ENCODE measurements at places on chromosomes 12 and 14.

DNA sequence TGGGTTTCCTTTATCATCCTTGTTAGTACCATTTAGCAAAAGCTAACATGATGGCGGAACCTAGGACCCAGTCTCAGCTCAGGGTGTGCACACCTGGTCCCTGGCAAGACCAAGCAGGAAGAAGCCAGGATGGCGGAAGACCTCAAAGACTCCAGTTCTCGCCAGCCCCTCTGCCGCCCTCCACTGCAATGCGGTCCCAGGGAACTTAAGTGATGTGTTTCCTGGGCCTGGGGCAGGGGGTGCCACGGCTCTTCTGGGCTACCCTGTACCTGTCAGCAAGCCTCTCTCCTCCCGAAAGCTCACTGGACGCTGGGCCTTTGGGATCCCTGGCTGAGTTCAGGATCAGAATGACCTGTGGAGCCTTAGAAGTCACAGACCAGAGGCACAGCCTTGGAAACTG lies 71.3 kb downstream of the FBXL14 start:
- DNase-seq: no peak

DNA sequence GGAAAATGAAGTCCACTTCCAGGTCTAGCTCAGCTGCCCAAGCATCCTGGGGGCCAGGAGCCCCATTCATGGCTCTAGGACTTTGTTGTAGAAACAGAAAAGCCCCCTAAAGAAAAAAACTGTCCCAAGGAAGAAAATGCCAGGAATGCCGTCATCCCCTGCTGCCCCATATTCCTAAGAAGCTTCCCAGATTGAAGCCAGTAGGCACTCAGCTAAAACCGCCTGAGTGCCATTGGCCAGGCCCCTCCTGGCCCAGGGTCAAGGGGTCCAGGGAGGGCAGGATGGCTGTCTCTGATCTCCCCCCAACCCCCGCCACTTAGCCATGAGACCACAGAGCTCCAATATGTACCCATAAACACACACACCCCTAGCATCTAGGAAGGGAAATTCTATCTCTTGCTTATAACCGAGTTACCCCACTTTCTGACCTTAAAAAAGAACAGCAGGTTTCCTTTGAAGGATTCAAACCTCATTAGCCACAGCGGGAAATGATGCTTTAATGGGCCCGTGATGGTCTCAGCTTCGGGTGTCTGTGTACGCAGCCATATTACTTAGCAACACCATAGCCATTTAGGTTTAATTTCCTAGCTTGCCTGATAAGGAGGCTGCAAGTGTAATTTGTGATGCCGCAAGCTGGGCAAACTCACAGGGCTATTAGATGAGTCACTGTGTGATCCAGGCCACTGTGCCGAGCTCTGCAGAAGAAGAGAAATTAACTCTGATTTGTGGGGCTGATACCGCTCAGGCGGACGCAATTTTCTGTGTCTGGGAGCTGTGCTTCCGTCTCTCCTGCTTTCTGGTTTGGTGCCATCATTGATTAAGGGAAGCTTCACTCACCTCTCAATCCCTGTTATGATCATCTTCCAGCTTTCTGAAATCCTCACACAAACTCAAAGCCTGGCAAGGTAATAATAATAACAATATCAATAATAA lies 84.2 kb downstream of the GCH1 start:
- DNase-seq: peak; percentile 42

DNA sequence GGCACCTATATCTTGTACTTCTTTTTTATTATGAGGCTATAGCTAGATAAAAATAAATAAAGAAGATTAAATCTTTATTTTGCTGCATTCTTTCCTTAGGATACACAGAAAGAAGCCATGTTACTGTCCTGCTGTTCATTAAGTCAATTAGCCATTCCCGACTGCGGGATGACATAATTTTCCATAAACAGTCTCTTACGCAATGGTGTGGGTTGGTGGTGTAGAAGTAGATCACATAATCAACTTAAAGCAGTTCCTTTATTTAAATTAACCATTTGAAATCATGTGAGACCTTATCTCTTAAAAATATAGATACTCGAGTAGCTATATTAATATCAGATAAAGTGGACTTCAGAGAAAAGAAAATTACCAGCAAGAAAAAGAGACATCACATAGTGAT lies 40.2 kb downstream of the TAOK3 start:
- DNase-seq: no peak

DNA sequence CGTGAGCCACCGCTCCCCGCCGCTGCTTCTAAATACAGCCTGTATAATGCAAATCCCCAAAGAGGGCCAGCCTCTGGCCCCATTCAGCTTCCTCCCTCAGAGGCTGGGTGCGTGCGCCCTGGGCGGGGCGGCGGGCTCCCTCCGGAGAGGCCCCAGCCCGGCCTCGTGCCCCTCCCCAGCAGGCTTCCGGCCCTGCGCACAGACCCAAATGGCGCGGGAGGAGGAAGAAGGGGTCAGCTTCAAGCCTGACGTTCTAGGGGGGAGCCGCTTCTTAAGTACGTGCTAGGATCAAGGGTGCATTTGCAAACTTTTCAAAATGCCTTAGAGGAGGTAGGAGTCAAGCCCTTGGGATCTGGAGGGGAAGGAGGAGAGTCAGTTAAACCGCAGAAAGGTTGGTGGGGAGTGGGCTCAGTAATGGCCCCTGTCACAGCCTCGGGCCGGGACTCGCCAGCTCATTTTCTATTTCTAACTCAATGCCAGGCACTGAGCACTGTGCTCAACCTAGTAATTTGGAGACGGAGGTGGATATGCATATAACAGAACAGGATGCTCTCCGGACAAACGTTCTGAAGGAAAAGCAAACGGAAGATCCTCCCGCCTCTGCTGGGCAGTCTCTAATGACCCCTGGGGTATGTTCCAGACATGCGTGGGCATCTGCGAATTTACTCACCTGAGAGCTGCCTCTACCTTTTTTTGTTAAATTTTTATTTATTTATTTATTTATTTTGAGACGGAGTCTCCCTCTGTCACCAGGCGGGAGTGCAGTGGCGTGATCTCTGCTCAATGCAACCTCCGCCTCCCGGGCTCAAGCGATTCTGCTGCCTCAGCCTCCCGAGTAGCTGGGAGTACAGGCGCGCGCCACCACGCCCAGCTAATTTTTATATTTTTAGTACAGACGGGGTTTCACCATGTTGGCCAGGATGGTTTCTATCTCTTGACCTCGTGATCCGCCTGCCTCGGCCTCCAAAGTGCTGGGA lies 32.3 kb downstream of the NINJ2 start:
- no peak for DNase-seq
